Activated B cell treated with CpG ODN at 0.5 μM for 24 hours (primary cell): ENCODE measurements at places on chromosomes 5 and 9. TPM values are rescaled to one million over a fixed set of nuclear protein-coding genes. Genes with fewer than 3 reads are reported as not detected.

GRCh38 chr9:99745085-99745484, 76.6 kb upstream of the NR4A3 start:
- no peak for DNase-seq

Gene SPINK7
- total RNA-seq = not detected in 2 replicates

DNA sequence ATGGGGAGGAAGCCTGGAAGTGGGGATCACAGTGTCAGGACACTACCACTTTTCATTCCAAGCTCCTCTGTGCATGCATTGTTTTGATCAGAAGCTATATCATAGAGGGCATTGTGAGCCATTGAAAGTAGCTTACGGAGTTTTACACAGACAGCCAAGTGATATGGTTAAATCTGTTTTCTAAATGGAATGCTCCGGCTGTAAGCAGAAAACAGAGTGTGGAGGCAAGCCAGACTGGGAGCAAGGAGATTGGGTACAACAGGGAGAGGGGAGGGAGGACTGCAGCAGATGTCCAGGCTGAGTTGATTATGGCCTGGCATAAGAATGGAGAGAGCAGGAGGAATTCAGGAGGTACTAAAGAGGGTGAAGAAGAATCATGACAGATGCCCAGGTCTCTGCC, 15.5 kb upstream of the SOWAHA start:
- no peak for DNase-seq

Gene ABCA1
- 1.7 and 2.3 TPM in 2 replicates for total RNA-seq

DNA sequence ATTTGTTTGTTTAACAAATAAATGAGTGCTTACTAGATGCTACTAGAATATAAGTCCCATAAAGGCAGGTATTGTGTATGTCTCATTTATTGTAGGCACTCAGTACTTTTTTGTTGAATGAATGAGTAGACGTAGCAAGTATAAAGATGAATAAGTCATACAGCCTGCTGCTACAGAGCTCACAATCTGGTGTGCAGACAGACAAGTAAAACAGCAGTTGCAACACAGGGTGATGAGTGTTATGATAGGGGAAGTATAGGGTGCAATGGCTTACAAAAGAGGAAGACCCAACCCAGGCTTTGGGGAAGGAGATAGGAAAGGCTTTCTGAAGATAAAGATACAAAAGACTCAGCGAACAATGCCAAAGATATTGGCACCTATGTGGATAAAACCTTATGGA, 47.7 kb downstream of the SH3RF2 start:
- DNase-seq = no peak

Gene CYLC2
- total RNA-seq = not detected in 2 replicates

- no peak for DNase-seq
Measured at GRCh38 chr9:131433302-131433854, 39.5 kb downstream of the PRRC2B start.

DNA sequence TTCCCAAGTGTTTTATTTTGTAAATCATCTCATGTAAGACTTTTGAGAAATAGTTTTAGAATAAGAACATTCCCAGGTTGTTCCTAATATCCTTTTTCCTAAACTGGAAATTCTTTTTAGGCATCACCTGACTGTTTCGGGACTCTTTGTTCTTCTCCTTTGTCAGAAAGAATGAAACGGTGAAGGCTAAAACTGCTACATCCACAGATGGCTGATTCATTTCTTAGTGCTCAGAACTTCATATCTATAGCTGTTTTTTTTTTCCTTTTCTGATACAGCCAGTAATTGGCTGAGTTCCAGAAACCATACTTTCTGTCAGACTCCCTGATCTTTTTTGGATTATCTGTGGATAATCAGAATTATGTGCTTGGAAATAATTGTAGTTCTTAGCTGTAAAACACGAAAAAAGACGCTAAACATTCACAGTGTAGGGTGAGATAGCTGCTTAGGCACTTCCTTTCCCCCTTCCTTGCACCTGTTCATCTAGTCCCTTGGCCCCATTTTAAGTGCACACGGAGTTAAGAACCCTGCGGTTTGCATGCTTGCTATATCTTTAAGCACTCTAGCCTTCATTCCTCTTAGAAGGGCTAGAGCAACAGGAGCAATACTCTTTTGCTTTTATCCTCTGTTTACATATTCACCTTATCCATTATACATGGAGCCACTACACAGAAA, 283.9 kb downstream of the PJA2 start:
- DNase-seq = no peak

- DNase-seq = no peak
Measured at GRCh38 chr9:78669591-78669990, 372.7 kb downstream of the PSAT1 start.

- DNase-seq = no peak
Measured at GRCh38 chr5:160824301-160825001, 27.6 kb downstream of the ATP10B start.

Gene GFI1B
- total RNA-seq = 0.07 and 0.38 TPM in 2 replicates

Gene TEX48
- not detected in 2 replicates for total RNA-seq

Gene ROPN1L
- total RNA-seq = 0.49 TPM in 1 of 2 replicates, not detected in the other

DNA sequence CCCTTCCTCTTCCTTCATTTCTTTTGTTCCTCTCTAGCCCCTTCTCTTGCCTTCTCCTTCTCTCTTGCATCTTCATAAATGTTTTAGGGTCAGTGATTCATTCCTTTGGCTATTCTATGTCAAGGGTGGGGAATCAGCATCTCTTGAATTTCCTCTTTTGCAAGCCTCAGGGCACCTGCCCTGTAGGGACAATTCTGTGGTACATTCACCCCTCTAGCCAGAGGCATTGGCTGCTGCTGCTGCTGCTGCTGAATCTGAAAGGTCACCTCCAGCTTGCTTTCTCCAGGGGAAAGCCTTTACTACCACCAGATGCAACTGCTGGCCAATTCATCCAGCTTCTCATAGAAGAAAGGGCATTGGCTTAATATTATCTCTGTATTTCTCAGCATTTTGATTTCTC, 87.3 kb downstream of the INSYN2B start:
- DNase-seq = no peak

- DNase-seq = no peak
Measured at GRCh38 chr5:159990506-159990905, 18.4 kb upstream of the TTC1 start.

DNA sequence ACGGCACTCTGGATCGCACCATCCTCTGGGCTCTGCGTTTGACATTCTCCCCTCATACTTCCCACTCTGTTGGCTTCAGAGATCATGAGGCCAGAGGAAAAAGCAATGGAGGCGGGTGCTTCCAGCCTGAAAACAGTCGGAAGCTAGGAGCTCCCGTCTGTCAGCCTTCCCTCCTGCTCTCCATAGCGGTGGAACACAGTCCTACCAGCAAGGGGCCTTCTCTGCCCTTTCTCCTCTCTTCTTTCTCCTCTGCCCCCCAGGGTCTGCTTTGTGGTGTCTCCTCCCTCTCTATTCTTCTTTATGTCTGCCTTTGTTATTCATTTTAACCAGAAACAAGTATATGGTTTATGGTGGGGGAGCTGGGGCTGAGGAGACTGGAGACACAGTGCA, 152.5 kb upstream of the NFIB start:
- DNase-seq = no peak

- no peak for DNase-seq
Measured at GRCh38 chr9:129887334-129888292, 52.4 kb downstream of the USP20 start.

Gene MARVELD2
- total RNA-seq = 1.2 and 1.6 TPM in 2 replicates

DNA sequence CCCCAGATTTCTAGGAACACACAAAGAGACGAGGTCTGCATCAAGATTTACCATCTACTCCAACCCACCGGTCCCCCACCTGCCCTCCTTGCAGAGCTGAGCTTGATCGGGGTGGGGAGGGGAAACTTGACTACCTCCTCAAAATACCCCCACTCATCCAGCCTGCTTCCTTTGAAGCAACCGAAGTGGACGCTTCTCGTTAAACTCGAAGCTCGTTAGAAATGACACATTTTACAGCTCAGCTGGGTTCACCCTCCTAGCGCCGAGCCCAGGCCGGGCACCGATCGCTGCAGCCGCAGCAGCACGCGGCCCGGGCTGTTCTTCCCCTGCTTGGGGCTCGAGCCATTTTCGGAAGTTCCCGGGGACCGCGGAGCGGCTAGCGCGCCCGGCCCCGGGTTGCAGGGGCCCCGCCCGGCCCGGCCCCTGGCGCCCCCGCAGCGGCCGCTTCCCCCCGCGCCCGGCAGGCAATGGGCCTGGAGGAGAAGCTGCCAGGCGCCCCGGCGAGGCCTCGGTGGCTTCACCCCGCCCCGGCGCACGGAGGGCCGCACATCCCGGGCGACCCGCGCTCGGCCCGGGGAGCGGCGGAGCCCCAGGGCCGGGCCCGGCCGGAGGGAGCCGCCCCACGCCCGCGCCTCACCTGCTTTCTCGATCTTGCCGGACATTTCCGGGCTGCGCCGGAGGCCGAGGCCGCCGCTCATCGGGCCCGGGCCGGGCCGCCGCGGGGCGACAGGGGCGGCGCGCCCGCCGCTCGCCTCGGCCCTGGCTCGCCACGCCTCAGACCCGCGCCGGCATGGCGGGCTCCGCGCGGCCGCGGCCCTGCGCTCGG, 530 bp downstream of the RAPGEF1 start:
- peak; percentile 66 for DNase-seq

GRCh38 chr5:126965061-126965475, 65.3 kb downstream of the MARCHF3 start:
- no peak for DNase-seq

DNA sequence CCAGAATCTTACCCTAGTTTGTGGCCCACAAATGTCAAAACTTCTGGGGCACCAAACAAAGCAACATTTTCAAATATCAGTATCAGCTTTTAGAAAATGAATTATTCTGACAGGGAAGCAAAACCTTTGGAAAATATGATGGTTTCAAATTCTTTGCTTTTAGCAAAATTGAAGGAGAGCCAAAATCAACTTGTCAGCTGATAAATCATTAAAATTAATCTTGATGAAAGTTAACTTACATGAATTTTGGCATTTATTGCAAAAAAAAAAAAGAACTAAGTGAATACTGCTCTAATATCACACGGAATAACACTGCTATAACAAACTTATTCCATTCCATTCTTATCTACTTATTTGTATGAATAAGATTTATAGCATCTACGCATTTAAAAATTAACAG, 158.1 kb upstream of the TARS1 start:
- no peak for DNase-seq

DNA sequence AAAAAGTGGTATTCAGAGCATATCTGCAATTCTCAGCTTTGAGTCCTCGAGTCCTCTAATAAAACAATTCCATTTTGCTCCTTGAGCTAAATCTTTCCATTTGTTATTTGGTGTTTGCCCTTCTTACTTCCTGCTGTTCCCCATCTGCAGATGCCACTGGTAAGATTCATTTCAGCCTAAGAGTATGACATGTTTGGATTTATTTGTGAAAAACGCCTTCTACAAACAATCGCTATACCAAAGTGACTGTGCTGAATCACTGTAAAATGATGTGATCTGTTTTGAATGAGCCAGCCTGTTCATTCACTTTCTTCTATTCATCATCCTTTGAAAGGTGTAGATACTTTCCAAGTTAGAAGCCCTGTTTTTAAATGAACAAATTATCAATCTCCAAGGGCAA, 27.7 kb downstream of the KCTD16 start:
- no peak for DNase-seq

Gene ZNF658
- total RNA-seq = 3.7 and 4.7 TPM in 2 replicates

Gene LNPEP
- total RNA-seq = 88.8 and 96.5 TPM in 2 replicates

DNA sequence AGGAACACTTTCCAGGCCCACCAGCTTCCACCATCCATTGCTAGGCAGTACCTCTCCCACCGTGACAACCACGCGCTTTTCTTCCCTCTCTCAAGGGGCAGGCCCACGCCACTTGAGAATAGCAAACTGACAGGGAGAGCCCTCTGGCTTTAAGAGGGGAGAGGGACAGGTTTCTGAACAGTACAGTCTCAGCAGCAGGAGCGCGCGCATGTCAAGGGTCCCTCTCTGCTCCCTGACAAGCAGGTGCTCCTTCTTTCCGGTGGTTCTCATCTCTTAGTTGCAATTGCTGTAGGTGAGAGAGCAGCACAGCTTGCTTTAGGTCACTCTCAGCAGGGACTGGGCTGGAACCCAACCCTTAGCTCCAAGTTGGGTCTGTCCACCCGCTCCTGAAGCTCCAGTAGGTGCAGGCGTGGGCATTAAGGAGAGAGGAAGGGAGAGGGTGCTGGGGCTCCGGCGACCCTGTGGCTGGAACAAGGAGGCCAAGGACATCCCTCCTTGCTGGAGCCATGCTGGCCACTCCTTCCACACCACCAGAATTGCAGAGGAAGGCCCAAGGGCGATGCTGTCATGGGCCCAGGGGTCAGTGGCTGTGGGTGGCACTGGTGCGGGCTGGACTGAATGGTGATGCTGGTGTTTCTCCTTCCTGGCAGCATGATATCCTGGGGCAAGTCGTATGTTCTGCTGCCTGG, 9.0 kb upstream of the PHF2 start:
- no peak for DNase-seq

Gene OTP
- not detected in 2 replicates for total RNA-seq

- DNase-seq = no peak
Measured at GRCh38 chr5:6823996-6824395, 110.8 kb downstream of the TENT4A start.

Gene BTNL9
- total RNA-seq = 24.3 and 27.6 TPM in 2 replicates

Gene SRA1
- 41.1 and 41.8 TPM in 2 replicates for total RNA-seq

GRCh38 chr5:68129364-68129763, 86.2 kb upstream of the PIK3R1 start:
- DNase-seq = no peak

DNA sequence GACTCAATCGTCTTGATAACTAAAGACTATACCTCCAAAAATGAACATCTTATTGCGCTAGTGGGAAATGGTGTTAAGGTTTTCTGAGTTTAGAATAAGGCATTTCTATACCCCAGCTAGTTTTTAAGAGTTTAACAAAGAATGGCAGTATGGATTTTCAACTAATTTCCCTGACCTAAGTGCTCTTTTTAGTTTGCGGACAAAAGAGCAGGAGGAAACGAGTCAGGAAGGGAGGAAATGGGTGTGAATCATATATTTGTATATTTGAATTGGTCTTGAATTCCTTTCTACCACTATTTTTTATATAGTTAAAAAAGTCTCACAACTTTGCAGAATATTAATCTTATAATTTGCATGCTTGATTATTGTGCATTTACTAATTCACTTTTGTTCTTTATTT, 516.3 kb upstream of the ZNF608 start:
- DNase-seq = no peak

Gene BHMT
- not detected in 2 replicates for total RNA-seq

DNA sequence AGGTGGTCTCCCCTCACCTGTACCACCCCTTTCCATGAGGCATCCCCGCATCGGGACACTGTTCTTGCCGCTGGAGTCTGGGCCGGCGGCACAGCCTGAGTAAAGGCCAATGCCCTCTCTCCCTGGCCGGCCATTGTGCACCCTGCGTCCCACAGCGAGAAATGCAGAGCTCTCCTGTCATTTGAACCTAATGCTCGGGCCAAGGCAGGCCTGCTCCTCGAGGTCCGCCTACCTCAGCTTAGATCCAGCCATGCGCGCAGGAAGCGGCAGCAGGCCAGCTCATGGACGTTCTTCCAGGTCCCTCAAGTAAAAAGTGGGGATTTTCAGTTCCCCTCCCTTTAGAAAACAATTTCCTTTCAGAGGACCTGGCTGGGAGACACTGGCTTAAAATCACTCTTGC, 135.0 kb downstream of the HSD17B3 start:
- no peak for DNase-seq

Gene PTPRD
- total RNA-seq = 0.04 and 0.24 TPM in 2 replicates

- DNase-seq = no peak
Measured at GRCh38 chr5:171629628-171630349, 155.8 kb upstream of the SMIM23 start.

DNA sequence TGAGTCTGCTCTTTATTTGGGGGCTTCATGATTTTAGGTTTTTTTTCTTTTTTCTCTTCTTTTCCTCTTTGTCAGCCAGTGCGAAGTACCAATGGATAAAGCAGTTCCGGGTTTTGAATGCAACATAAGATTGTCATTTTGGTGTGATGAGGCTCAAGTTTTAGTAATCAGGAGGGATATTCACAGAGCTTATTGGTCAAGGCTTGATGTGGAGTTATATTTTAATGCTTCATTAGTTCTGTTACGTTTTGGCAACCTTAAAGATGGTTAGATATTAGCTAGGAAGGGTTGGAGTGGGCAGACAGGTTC, 1.4 kb downstream of the PIK3R1 start:
- DNase-seq = no peak
